NCI-H187 treated with DMSO at 0.1 percent for 48 hours (cell line): ENCODE measurements at places on chromosomes 3 and 15.

DNA sequence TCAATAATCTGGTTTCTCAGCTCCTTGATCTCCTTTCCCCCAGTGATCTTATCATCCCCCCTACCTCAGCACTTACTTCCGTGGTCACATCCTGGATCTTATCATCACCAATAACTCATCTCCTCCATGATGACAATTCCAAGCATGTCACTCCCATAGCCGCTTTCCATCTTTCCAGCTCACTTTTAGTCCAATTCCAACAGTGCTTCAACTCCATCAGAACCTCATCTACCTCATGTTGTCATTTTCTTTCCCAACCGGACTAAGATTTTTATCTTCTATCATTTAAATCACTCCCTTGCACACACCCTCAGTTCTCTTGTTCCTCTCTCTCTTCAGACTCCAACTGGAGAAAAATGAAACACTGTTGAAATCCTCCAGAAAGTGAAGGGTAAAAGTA, 75.9 kb upstream of the UBE2E2 start:
- DNase-seq = no peak

DNA sequence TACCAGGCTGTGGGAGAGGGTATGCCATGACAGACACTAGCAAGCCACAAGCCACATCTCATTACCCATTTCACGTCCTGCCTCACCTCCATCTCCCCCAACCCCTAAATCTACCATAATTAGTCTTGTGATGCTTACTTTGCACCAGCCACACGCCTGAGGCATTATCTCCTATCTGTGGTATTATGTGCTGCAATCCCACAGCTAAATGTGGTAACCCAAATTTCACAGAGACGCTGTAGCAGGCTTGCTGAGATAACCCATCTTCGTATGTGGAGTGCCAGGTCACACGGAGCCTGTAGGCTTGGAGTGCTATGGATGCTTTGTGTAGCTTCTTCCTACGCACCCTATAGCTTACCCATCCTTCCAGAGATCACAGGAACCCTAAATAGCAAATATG, 256.7 kb upstream of the KCNH8 start:
- DNase-seq = no peak

- DNase-seq = no peak
Observed at GRCh38 chr3:32591186-32591585, 20.5 kb upstream of the DYNC1LI1 start.

DNA sequence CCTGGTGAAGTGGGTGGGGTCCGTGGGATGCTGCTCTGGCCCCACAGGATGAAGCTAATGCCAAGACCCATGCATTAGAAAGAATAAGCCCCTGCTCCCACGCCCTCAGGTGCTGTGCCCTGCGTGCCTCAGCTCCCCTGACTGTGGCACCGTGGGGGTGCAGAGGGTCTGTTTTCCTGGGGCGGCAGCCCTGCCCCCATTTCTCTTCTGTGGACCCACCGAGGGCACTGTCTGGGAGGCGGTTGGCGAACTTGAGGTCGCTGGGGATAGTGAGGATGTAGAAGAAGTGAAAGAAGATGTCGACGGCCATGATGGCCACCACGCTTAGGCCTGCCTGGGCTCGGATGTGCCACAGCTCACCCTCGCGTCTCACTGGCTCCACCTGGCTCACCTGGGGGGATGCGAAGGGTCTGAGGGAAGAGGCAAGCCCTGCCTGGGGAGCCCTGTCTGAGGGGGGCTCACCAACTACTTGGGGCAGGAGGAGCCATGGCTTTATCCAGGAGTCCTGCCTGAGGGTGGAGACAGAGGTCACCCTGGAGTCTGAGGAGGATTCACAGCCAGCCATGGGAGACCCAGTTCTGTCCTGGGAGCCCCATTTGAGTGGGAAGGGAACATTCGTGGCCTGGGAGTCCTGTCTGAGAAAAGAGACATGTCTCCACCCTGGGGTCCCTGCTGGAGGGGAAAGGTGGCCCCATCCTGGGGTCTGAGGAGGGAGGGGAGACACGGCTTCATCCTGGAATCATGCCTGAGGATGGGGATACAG, 5.1 kb downstream of the HHATL start:
- DNase-seq = no peak

- no peak for DNase-seq
Observed at GRCh38 chr3:132196113-132196512, 121.1 kb upstream of the ACP3 start.

GRCh38 chr3:122890077-122890719, 95.3 kb downstream of the SLC49A4 start:
- no peak for DNase-seq

GRCh38 chr3:119642746-119643473, 17.5 kb downstream of the POPDC2 start:
- DNase-seq = no peak

DNA sequence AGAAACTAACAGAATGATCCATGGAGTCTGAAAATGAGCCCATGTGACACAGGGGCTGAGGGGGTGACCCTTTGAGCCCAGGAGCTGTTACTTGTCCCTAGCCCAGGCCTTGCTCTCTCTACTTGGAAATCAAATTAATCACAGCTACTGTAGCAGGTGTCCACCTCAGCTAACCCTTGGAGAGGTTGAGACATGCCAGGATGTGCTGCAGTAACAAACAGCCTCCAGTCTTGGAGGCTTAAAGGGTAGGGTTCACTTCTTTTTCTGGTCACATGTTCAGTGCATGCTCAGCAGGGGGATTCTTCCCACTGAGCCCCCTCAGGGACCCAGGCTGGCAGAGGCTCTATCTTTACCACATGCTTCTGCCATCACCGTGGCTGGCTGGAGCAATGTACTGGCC, 21.4 kb downstream of the TPRA1 start:
- DNase-seq = no peak

GRCh38 chr3:127448161-127448561, 142.4 kb downstream of the TPRA1 start:
- DNase-seq = no peak

GRCh38 chr15:31325595-31326155, 960 bp upstream of the KLF13 start:
- DNase-seq = no peak

GRCh38 chr3:158625881-158626280, 18.4 kb upstream of the GFM1 start:
- DNase-seq = no peak

GRCh38 chr15:38905632-38906031, 341.0 kb upstream of the RASGRP1 start:
- DNase-seq = no peak

DNA sequence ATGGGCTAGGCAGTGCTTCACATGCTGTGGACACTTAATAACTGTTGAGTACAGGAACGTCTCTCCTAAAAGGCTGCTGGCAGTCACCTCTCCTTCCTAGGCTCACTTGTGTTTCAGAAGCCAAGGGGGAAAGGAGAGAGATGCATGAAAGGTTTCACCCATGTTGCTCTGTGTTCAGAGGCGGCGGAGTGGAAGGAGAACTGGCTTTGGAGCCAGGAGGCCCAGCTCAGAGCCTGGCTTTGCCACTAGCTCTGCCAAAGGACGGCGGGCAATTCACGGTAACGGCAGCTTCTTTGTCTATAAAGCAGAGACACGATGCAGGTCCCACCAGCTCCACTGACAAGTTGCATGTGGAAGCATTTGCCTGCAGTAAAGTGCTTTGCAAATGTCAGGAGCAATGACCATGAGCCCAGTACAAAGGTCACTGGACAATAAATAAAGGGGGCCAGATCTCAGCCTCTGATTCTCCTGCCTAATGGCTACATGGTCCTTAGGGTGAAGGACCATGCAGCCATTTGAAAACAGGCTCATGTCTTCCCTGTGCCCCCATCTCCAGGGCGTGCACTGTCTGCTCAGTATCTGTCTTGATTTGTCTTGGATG, 171.7 kb upstream of the TLE3 start:
- no peak for DNase-seq

DNA sequence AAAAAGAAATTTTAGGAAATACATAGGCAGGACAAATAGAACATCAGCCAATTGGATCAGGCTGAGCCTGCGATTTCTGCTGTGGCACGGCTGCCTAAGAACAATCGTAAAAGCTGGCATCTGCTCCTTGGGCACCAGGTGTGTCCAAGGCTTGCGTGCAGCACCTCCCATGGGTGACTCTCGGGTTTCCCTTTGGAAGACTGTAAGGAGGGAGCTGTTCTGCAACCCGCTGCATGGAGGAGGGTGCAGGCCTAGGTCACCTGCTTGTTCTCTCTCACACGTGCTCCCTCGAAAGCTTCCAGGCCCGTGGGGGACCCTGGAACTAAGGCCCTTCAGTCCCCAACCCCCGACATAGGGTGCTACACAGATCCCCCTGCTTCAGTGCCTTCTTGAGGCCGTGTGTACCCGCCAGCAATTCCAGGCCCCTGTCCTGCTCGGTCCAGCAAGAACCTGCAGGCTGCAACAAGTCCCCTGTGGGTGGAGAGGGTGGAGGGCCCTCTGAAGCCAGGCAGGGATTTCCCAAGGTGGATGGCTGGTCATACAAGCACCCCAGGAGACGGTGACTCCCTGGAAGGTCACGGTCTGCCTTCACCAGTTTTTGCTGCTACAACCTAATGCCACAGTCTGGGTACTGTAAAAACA, 3.4 kb downstream of the GP9 start:
- no peak for DNase-seq

GRCh38 chr15:42719043-42719442, 17.9 kb downstream of the CDAN1 start:
- DNase-seq = no peak

- no peak for DNase-seq
Observed at GRCh38 chr3:58041826-58042324, 33.7 kb downstream of the FLNB start.

- DNase-seq = no peak
Observed at GRCh38 chr3:20417388-20418108, 231.5 kb upstream of the SGO1 start.

DNA sequence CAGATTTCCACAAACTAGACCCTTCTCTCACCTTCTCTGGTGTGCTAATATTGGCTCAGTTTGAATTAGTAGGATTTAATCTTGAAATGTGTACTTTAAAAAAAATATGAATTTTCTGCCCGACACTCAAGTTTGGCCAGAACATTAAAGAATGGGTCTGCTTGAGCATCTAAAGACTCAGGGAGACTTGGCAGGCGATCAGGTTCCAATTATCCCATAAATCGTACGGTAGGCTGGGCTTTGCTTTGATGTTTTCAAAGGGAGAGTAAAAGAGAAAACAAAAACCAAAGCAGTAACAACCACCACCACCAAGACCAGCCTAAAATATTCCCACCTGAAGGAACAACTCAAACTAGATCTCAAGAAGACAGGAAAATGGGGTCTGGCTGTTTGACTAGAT, 230.8 kb downstream of the EBLN2 start:
- DNase-seq = no peak

- DNase-seq = no peak
Observed at GRCh38 chr15:63528138-63528659, 23.8 kb downstream of the USP3 start.

DNA sequence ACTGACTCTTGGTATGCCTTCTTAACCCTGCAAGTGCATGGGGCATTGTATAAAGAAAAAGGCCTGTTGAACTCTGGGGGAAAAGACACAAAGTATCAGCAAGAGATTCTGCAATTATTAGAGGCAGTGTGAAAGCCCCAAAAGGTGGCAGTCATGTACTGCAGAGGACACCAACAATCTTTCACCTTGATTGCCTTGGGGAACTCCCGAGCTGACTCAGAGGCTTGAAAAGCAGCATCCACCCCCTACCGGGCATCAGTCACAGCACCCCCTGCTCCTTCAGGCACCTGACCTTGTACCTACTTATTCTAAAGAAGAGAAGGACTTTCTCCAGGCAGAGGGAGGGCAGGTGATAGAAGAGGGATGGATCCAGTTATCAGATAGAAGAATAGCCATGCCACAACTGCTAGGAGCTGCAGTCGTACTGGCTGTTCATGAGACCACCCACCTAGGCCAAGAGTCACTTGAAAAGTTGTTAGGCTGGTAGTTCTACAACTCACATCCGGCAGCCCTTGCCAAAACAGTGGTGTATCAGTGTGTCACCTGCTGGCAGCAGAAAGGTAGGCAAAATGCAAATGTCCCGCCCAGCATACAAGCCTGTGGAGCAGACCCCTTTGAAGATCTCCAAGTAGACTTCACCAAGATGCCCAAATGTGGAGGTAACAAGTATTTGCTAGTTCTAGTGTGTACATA, 241.6 kb upstream of the CNTN6 start:
- DNase-seq = no peak

GRCh38 chr3:13009132-13009945, 63.9 kb downstream of the IQSEC1 start:
- DNase-seq = no peak

- DNase-seq = no peak
Observed at GRCh38 chr3:194089357-194090177, 46.4 kb upstream of the HES1 start.

GRCh38 chr15:63554337-63554927, 42.8 kb upstream of the FBXL22 start:
- no peak for DNase-seq

GRCh38 chr15:75309711-75310110, 26.2 kb upstream of the COMMD4 start:
- DNase-seq = no peak

GRCh38 chr3:877001-877400, 215.8 kb upstream of the CNTN6 start:
- no peak for DNase-seq

DNA sequence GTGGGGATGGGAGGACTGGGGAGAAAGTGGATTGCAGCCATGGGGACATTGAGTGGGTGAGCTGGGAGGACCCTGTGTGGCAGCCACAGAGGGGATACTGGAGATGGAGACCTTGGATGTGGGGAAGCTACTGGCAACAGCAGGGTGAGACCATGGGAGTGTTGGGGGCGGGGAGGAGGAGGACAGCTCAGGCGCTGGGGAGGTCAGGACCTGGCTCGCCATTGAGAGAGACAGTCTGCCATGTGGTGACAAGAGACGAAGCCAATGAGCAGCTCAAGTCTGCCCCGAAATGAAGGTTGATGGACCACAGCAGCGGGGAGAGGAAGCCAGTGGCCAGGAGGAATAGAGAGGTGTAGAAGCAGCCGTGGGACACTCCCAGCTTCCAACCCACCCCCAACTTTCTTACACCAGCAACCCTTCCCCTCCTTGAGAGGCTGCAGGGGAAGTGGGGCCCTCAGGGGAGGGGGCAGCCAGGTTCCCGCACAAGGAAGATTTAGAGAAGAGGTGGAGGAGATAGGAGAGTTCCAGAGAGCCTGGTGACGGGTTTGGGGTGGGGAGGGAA, 118.1 kb downstream of the ASB7 start:
- no peak for DNase-seq

DNA sequence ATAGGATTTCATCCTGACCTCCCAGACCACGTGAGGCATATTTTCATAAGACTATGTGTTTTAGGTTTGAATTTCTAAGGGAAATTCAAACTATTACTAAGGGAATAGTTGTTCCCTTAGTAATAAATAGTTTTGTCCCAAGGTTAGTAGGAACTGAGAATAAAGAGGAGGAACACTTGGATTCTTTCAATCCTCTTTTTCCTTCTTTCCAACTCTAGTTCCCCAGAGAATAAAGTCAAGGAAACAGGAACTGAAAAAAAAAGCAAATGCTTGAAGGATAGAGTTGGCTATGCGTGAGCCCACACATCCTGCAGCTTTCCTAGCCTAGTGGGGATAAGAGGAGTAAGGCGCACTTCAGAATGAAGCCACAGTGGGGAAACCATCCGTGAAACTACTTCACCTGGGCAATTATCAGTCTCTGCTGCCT, 312.1 kb upstream of the TGFBR2 start:
- DNase-seq = peak; percentile 22
